Activated CD4-positive, alpha-beta T cell treated with anti-CD3 and anti-CD28 coated beads for 24 hours (primary cell): ENCODE measurements at places on chromosomes 16 and 17.

GRCh38 chr17:28725166-28725659, 820 bp downstream of the TLCD1 start:
- no peak for DNase-seq

DNA sequence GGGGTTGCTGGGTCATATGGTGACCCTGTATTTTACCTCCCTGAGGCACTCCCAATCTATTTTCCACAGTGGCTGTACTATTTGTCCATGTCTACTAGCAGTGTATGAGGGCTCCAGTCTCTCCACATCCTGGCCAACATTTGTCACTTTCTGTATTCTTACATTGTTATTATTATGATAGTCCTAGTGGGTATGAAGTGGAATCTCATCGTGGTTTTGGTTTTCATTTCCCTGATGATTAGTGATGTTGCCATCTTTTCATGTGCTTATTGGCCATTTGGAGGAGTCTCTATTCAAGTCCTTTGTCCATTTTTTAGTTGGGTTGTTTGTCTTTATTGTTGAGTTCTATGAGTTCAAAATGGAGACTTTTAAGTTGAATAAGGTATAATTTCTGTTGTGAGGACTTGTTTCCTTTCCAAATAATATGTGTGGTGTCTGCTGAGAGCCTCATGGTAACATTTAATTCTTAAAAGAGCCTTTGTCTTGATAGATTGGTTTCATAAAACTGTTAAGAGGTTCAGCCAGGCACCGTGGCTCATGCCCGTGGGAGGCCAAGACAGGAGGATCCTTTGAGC, 108.2 kb downstream of the RPTOR start:
- no peak for DNase-seq

- DNase-seq: no peak
Measured at GRCh38 chr16:280991-281659, 734 bp downstream of the ARHGDIG start.

DNA sequence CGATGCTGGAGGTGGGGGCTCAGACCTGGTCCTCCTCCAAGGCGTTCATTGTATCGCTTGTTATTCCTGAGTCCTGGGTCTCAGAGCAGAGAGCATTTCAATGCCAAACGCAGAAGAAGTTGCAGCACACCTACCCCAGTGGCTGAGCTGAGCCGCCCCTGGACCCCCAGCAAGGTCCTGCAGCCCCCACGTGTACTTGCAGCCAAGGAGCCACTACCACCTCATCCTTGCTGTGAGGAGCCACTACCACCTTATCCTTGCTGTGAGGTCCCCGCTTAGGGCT, 13.5 kb downstream of the PLLP start:
- no peak for DNase-seq

GRCh38 chr17:75250009-75250471, 11.4 kb downstream of the GGA3 start:
- peak; percentile 78 for DNase-seq

GRCh38 chr17:18177722-18178121, 5.9 kb upstream of the ALKBH5 start:
- DNase-seq: no peak

- DNase-seq: no peak
Measured at GRCh38 chr17:15399443-15399842, 58.0 kb upstream of the TEKT3 start.

DNA sequence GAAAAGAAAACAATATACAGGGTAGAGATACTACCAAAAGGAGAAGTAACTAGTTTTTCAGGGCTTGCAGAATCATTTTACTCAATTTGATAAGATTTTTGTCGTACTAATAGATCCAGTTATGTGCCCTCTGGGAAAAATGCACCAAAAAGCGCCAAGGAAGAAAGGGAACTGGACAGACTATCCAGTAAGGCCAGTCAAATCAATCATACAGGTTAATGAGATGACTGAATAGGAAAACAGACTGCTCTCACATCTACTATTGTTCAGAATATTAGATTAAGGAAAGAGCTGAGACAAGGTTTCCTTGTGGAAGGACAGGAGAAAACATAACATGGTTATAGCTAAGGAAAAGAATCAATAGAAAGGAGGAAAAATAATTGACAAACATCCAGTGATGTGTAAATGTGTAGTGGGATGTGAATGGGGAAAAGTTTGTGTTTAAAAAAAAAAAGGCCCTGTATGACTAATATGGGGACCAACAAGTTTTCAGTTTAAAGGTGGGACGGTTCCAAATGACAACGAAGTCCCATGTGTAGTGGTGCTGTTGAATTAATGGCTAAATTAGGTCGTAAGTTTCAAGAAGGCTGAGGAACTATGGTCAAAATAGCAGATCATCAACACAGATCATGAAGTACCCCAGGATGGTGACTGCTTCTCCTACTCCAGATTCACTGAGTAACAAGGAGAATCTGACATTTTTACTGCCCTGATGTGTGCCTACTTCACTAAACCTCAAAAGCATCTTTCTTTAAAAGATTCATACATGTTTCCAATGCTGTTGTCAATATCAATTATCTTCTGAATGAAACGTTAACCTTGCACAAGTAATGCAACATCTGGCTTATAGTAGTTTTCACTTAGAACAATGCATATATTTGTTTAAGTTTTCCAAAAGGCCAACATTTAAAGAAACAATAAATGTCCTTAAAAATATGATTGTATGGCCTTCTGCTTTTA, 40.7 kb downstream of the BRIP1 start:
- no peak for DNase-seq

GRCh38 chr17:7444682-7445618, at the start of gene CHRNB1:
TSS of gene CHRNB1 (plus strand) at chr17:7445061. CDS start at chr17:7445128, 67 bp downstream.
- no peak for DNase-seq

DNA sequence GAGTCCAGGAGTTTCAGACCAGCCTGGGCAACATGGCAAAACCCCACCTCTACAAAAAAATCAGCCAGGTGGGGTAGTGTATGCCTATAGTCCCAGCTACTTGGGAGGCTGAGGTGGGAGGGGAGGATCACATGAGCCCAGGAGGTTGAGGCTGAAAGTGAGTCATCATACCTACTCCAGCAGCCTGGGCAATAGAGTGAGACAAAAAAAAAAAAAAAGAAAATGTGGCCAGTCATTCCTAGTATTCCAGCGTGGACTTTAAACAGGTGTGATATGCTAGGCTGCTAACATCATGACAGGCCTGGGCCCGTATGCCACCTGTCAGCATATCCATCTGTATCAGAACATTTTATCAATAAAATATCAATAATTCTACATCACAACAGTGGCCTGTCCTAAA, 143.3 kb downstream of the AATF start:
- DNase-seq: no peak

GRCh38 chr17:8073627-8074484, 13.7 kb downstream of the ALOX12B start:
- DNase-seq: peak; percentile 86
